ENCODE measurements at places on chromosomes 1 and 21.

GRCh38 chr1:30101016-30101415 is 622.4 kb downstream of the MATN1 start:
- DNase-seq: no peak

GRCh38 chr21:27152996-27153395 is 186.1 kb upstream of the ADAMTS5 start:
- no peak for DNase-seq

GRCh38 chr1:59609245-59609644 is 205.5 kb upstream of the HOOK1 start:
- no peak for DNase-seq

- no peak for DNase-seq
Observed at GRCh38 chr1:159999204-159999603, 32.6 kb downstream of the PIGM start.

DNA sequence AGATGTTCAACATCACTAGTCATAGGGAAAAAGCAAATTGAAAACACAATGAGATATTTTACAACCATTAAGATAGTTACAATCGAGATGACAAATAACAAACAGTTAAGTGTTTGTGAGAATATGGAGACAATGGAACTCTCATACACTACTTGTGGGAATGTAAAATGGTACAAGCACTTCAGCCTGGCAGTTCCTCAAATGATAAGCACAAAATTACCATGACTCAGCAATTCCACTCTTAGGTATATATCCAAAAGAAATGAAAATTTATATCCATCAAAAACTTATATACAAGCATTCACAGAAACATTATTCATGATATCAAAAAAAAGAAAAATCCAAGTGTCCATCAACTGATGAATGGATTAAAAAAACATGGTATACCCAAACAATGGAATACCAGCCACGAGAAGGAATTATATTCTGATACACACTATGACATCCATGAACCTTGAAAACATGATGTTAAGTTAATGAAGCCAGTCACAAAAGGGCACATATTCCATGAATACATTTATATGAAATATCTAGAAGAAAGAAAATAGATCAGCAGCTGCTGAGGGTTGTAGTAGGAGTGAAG is 76.4 kb downstream of the EVI5 start:
- no peak for DNase-seq

DNA sequence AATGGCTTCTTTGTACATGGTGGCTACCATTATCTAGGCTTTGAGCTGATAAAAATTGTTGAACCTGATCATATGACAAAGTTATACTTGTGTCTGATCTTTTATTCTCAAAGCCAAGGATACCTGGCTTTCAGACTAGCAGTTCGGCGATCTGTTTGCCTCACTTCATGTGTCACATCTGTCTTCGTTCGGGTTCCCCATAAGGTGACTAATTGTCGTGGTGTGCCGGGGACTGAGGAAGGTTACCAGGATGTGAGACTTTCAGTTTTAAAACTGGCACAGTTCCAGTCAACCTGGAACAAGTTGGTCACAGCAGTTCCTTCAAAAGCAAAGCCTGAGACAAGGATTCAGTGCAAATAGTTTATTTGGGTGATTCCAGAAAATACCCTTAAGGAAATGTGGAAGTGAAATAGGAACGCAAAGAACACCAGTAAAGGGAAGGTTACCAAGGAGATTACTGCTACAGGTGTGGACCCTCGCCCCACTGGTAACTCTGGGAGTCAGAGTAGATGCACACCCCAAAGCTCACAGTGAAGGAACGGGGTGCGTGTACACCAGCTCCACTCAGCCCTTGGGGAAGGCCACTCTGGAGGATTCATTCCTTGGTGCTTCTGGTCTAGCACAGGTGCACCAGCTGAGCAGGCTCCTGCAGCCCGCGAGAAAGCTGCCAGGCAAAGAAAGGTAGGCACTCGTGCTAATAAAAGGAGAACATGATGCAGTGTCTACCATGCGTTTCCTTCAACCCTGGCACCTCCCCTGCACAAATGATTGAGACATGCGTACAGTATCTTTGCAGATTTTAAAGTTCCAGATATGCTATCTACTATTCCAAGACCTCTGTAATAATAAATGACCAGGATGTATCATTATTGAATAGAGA is 69.0 kb downstream of the VWA5B1 start:
- peak; percentile 55 for DNase-seq

GRCh38 chr1:18875107-18875795 is 15.8 kb upstream of the TAS1R2 start:
- peak; percentile 66 for DNase-seq

DNA sequence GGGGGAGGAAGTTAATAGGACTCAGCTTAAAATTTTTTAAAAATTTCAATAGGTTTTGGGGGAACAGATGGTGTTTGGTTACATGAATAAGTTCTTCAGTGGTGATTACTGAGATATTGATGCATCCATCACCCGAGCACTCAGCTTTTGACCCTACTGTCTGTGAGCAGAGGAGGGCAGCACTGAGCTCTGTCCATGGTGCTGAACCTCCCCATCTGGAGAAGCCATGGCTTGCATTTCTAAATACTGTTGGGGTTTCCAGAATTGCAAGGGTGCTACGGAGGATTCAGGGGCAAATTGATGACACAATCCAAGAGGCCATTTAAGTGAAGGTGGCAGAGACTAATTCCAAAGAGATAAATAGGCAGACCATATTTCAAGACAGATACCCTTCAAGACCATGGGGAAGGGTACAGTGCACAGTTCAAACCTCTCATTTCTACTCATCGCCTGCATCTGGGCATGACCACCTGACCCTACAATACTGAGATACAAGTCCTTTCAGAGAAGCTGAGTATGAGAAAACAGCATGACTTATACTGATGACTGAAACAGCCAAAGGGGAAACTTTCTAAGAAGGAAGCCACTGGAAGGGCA is 17.2 kb downstream of the SYT2 start:
- DNase-seq: peak; percentile 60

- no peak for DNase-seq
Observed at GRCh38 chr21:14538483-14538882, 7.6 kb downstream of the SAMSN1 start.

DNA sequence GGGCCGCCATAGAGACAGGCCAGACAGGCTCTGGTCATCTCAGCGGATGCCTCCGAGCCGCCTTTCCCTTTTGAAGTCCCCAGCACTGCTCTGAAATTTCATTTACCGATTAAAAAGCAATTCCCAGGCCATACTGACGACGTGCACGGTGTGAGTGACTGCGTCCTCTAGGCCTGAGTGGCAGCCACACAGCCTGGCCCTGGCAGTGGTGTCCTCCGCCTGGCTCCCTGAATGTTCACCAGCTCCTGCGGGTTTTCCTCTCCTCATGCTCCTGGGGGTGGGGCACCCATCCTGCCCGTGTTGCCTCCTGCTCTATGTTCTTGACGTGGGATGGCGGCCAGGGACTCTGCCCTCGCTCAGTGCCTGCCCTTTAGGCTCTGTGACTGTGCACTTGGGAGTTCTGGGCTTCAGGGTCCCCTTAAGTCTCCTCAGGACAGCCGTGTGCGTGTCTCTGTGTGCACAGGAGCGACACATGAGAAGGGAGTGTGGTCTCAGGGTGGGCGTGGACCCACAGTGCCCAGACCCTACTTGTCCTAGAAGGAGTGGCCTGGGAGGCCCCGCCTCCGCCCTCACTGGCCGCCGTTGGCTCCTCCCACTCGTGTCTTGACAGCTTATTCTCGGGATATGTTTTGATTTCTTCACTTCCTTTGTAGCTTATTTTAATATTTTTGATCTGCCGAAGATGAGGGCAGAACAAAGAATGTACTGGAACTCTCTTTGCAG is 3.6 kb downstream of the SKI start:
- peak; percentile 76 for DNase-seq

DNA sequence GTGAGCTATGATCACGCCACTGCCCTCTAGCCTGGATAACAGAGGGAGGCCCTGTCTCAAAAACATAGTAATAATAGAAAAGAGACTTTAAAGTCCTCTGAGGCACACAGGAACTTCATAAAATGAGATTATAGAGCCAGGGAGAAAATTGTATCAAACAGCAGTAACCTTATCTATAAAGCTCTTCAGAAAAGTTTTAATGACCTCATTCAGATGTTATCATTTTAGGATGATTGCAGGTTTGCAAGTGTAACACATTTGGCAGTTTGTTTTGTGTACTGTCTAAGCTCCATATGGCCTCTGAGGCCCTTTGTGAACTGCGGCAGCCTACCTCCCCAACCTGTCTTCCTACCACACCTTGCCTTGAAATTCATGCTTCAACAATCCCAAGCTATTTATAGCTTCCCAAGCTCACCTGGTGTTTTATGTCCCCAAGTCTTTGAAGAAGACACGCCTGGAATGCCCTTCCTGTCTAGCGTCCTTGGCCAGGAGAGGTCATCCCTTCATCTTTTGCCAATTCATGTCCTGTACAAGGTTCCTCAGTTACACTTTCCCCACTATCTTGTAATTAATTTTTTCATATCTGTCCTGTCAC is 8.5 kb upstream of the AKNAD1 start:
- DNase-seq: no peak

DNA sequence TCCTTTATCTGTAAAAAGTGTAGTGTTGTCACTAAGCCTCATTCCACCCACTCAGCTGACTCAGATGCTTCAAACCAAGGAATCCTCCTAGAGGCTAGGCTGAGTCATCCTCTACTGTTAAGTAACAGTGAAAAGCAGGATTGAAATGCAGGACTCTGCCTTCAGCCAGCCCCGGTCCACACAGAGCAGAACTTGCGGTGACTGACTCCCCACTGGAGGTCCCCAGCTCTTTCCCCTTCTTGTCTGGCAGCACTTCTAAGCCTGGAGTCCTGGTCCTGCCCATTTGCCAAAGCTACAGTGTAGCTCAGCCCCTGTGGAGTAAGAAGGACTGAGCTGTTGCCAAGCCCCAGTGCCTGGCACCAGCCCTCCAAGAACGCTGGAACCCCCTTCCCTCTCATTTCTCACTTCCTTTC is 1.7 kb downstream of the RAB7B start:
- peak; percentile 46 for DNase-seq

DNA sequence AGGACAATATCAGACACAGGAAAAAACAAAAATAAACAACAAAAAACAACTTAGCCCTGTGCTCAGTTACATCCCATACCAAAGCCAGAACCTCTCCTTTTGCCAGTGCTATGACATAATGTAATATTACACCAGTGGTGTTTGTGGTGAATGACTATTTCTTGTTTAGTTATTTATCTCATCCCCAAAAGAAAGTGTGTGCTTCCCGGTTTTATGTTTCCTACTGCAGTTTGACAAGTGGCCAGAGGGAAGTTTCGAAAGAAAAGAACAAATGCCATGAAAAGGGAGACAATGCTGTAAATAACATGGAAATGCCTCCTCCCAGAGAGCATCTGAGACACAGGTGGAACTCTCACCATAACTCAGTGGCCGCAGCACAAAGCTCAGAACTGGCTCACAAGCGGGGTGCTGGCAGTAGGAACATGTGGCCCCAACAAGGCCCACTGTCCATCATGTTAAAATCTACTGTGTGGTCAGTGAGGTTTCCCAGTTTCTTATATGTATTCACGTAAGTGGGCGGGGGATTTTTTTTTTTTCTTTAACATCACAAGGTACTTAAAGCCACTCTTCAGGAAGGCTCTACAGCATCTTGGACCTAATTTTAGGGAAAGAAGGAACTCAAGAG is 158.2 kb downstream of the BARHL2 start:
- no peak for DNase-seq

DNA sequence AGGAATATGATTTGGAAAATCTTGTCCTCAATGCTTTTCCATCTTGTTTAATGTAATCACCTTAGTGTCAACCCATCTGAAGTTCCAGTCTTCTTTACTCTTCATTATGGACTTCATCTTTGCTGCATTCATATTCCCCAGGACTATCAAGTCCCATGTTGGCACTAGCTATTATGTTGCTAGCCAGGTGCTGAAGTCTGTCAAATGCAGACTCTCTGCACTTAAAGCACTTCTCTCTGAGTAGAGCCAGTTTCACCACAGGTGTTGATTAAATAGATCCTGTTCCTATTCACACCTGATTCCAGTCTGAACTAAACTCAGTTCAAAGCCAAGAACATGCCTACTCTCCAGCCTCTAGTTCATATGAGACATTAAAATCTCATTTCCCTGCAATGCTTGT is 75.0 kb upstream of the PKN2 start:
- no peak for DNase-seq

DNA sequence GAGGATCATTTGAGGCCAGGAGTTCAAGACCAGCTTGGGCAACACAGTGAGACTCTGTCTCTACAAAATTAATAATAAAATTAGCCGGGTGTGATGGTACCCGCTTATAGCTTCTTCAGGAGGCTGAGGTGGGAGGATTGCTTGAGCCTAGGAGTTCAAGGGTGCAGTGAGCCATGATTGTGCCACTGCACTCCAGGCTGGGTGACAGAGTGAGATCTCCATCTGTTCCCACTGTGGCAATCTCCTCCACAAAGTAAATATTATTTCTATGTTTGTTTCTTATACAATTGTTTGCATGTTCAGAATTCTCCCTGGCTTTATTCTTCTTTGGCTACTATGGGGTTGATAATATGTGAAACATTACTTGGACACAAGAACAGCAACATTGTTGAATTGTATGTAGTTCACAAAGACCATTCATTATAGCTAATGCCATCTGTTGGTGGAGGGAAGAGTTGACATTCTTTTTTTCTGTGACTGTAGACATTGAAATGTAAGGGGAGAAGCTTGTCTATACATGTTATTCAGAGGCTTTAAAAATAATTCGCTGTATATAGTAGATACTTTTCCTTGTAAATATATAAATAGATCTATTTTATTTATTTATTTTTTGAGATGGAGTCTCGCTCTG is 47.8 kb upstream of the SRSF10 start:
- DNase-seq: no peak

DNA sequence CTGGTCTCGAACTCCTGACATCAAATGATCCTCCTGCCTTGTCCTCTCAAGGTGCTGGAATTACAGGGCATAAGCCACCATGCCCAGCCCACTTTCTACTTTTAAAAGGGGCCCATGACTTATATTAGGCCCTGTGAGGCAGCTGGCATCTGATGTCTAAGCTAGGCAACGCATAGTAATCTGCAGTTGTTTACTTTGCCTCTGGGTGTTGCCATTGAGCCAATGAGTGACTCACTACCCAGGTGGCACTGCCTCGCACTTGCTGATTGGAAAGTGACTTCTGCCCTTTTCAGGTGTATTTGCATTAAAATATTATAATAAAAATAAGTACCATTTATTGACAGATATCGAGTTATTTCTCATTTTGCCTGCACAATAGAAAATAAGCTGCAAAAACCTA is 84.9 kb downstream of the KIF14 start:
- no peak for DNase-seq

DNA sequence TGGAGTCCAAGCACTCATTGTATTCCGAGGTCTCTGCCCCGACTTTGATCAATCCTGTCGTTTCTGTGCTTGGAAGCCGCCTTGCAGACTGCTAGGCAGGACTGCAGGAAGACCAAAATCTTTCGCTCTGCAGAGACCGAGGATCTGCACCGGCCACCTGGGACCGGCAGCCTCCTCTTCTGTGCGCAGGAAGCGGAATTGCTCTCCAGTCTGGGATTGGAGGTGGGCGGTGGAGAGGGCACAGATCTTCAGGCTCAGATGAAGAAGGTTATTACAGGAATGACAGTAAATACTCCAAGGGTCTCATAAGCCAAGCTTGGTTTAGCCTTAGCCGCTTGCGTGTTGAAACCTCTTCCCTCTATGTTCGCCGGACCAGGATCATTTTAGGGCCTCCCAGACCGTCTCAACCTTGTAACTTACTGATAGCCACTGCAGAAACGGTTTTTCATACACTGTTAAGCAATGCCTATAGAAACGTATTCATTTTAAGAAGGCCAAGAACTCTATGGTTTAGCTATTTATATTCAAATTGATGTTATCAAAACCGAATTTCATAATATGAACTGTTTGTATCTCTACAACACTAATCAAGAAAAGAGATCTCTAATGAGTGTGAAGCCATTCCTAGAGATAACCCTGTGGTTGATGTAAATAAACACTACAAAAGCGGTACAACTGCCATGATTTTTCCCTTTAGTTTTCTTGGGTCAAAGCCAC is 1.1 kb downstream of the MIA3 start:
- DNase-seq: peak; percentile 7

All from activated naive CD4-positive, alpha-beta T cell treated with Interleukin-2 at 50 U/mL for 16 hours (primary cell).